ELR (cell line): ENCODE measurements at places on chromosomes 6 and 20.
A peak's percentile ranks its signal among the peaks of the same experiment; 100 is the strongest.

DNA sequence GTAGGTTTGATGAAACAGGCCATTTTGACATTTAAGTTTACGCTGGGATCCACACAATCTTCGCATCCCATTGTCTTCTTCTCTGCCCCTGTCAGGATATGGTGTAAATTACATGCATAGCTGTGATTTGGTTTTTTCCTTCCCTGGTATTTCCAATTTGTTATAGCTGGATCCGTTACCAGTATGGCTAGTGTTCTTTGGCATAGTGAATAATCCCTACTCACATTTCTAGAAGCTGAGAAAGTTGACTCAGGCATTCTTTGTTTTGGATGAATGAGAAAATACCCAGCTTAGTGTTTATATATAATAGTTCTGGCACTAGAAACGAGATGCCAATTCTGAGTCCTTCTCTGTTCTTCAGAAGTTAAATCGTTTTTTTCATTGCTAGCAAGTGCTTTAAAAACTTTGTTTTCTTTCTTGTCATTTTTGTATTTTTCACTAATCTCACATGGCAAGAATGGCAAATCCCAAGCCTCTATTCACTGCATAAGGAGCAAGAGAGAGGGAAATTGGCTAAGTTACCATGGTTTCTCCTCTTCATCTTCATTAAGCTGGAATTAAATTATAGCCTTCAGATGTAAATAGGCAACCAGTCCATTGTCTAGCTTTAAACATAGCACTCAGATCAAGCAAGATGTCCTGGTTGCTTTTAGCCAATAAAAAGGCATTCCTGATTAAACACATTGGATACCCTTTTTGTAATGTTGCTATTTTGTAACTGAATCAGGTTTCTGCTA lies 91.9 kb upstream of the LAMP5 start:
- no peak for DNase-seq

GRCh38 chr20:36544134-36545018 lies 3.1 kb downstream of the MYL9 start:
- peak; percentile 63 for DNase-seq

DNA sequence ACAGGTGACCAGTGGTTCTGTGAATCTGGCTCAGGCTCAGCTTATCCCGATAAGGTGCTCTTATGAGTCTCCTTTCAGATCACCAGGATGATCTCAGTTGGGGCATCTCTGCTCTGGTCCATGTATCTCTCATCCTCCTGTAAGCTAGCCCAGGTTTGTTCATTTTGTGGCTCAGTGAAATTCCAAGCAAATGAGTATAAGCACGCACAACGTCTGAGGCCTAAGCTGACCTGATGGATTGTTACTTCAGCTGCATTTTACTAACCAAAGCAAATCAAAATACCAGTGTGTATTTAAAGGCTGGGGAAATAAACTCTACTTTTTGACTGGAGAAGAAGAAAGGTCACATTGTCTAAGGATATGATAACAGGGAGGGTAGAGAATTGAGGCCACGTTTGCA lies 551.0 kb upstream of the BTBD3 start:
- no peak for DNase-seq

- peak; percentile 66 for DNase-seq
Measured at GRCh38 chr20:53672484-53673129, 79.0 kb upstream of the ZNF217 start.

- DNase-seq, result peak; percentile 98
Measured at GRCh38 chr6:41917528-41917927, 3.4 kb downstream of the MED20 start.

- no peak for DNase-seq
Measured at GRCh38 chr20:56981301-56981700, 285.1 kb downstream of the BMP7 start.

GRCh38 chr20:32062776-32063170 lies 10.7 kb downstream of the HCK start:
- DNase-seq, result no peak

DNA sequence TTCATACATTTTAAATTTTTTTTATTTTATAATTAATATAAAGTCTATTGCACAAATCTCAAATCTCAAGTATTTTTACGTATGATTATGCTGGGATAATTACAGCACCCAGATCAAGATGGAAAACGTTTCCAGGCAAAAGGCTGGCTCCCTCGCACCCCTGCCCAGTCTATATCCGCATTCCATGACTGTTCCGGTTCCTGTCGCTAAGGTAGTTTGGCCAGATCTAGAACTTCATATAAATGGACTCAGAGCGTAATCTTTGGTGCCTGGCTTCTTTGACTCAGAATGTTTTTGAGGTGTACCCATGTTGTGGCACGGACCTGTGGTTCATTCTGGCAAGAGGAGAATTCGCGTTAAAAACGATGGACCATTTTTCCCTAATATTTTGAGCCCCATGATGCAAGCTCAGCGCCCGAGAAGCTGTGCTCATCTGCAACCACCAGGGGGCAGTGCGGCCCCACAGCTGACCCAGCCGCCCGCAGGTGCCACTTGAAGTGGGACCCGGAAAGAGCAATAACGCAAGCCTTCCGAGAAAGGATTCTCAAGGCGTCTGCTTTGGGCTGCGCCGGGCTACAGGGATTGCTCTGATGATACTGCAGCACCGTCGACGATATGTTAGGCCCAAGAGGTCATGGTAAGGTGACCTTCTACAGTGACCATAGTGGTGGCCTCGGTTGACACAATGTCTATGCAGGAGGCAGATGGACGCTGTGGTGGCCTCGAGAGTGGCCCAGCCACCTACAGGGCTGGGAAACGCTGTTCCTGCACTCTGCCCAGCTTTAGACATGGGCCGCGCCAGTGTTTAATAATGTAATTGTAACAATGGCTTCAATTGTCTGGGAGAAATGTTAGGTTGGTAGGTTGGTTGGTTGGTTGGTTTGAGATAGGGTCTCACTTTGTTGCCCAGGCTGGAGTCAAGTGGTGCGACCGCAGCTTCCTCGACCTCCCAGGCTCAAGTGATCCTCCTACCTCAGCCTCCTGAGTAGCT lies 160.1 kb downstream of the ZMYND8 start:
- peak; percentile 81 for DNase-seq

- DNase-seq, result no peak
Measured at GRCh38 chr6:14524319-14524718, 406.7 kb downstream of the CD83 start.

DNA sequence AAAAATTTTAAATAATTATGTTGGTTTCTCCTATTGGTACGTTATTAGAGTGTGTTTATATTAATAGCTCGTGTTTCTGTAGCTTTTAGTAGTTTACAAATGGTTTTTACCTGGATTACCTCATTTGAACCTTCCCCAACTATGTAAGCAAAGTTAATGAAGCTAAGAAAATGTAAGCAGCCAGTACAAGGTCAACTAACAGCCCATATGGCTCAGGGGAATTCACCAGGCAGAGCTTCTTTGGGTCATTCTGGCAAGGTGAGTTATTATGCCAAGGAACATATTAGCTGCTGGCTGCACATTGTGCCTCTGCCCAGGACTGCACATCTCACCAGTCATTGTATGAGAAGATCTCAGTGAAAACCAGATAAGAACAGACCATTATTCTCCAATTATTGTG lies 27.0 kb upstream of the MARCKS start:
- DNase-seq, result no peak

DNA sequence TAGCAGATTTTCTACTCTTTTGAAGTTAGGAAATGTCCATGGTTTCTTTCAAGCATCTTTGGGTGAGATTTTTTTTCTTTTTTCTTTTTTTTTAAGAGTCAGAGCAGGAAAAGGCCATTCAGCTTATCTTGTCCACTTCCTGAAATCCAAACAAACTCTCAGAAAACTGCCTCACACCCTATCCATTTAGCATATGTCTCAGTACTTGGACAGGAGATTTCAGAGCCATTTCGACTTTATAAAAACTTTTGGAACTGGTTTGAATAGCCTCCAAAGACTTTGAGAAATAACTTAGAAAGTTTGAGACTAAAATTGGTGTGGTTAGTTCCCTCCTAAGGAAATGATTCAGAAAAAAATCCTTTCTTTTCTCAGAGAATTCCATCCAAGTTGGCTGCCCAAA lies 125.1 kb downstream of the MYLK4 start:
- DNase-seq, result no peak

GRCh38 chr6:158270389-158271127 lies 41.7 kb upstream of the TULP4 start:
- DNase-seq, result no peak

DNA sequence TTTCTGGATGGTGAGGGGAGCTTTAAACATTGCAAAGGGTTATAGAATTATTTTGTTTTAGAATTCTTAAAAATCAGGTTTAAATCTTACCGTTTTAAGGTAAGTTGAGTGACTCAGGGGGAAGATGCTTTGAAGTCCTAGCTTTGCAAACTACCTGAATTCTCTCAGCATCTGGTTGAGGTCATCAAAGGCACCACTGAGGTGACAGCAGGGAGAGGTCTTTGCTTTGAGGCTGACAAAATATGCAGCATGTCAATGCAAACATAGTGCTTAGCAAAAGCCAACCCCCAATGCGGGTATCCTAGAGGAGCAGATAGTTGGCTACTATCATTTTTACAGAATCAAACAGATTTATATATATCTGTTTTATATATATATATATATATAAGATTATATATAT lies 219.5 kb downstream of the SLC24A3 start:
- no peak for DNase-seq

DNA sequence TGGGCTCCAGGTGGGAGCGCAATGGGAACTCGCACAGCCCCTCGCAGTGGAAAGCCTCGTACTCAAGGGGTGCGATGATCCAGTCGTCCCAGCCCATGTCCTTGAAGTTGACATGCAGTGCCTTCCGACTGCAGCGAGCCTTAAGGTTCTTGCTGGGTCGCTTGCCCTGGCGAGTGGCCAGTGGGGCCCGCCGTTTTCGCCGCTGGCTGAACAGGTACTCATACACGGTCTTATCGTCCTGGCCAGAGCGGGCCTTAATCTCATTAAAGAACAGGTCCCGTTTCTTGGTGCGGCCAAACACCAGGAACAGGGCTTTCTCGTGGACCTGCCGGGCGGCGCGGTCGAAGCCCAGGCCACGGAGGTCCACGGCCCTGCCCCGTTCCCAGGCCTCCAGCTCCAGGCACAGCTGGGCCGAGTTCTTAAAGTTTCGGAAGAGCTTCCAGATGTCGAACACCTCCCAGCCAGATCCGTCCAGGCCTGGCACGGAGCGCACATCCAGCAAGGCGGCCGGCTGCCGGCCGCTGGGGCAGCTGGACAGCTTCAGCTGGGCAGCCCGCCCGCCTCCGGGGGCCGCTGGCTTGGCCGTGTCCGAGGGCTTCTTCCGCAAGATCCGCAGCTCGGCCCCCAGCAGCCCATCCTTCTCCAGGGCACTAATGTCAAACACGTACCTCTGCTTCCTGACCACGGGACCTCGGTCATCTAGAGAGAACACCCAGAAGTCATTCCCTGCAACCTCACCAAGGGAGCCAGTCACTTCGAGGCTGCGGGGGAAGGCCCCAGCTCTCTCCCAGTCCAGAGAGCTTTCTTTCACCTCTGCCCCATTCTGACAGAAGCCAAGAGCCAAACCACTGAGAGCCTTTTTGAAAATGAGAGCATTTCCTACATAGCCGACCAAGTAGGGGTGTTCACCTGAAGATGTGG lies 3.7 kb downstream of the GDF5 start:
- DNase-seq, result no peak

- peak; percentile 42 for DNase-seq
Measured at GRCh38 chr6:56618050-56618449, 24.6 kb downstream of the DST start.

- no peak for DNase-seq
Measured at GRCh38 chr6:17884498-17885478, 102.6 kb downstream of the KIF13A start.

GRCh38 chr6:2940010-2940850 lies 31.1 kb downstream of the SERPINB6 start:
- DNase-seq, result no peak

DNA sequence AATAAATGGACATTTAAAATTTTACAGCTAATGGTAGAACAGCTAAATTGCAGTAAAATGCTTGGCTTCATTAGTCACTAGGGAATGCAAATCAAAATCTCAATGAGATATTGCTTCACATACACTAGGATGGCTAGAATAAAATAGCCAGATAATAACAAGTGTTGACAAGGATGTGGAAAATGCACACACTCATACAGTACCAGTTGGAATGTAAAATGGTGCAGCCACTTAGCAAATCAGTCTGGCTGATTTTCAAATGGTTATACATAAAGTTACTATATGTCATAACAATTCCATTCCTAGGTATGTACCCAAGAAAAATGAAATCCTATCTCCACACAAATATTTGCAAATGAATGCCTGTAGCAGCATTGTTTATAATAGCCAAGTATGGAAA lies 452.1 kb downstream of the HDGFL1 start:
- no peak for DNase-seq

DNA sequence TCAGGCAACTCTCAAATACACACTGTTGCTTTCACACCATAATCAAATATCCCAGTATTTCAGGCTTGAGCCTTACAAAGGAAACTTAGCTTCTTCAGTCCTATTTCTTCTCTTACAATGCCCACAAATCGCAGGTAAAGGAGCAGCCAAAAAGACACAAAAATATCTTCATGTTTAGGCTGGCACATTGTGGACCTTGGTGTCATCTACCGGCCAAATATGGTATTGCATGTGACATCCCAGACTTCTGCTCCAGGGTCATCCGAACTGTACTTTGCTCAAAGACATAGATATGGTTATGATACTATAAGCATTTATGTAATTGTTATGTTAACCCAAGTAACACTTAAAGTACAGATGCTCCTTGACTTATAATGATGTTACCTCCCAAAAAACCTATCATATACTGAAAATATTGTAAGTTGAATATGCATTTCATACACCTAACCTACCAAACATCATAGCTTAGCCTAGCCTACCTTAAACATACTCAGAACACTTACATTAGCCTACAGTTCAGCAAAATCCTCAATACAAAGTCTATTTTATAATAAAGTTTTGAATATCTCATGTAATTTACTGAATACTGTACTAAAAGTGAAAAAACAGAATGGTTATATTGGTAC lies 4.6 kb downstream of the OR2H2 start:
- DNase-seq, result peak; percentile 60
